ENCODE measurements at places on chromosomes 6 and 20.
A peak's percentile ranks its signal among the peaks of the same experiment; 100 is the strongest.

DNA sequence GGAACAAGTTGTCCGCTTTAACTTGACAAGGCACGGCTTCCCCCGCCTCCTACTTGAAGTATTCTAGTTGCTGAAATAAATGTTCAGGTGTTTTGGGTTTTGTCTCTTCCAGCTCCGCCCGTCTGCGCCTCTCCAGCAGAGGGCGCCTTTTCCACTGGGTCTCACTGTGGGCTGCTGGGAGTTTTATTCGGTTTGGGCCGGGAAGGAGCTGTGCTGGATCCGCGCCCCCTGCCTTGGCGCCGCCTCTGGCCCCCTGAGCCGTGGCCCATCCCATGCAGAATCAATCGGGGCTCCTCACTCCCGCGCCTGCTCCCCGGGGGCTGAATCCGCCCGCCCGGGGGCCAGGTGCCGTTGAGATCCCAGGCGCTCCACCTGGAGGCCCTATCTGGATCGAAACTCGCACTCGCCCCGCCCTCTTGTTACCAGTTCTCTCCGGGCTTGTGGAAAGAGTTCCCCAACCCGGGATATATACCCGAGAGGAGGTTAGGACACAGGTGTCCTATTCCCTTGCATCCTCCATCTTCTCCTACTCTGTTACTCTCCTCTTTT, 51.0 kb upstream of the TCF21 start:
- DNase-seq = no peak

DNA sequence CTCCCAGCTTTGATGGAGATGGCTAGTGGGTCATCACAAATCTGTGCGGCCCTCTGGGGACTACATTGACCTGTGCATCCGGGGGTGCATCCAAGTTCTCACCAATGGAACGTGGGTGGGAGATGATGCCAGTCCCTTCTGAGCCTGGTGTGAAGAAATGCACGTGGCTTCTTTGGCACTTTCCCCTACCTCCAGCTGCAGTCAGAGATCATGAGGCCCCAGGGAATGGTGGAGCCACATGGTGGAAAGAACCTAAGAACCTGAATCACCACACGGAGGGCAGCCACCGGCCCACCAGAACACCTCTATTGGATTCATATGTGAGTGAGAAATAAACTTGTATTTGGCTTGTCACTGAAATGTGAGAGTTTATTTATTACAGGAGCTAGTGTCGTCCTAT, 9.9 kb upstream of the CDKN1A start:
- no peak for DNase-seq

DNA sequence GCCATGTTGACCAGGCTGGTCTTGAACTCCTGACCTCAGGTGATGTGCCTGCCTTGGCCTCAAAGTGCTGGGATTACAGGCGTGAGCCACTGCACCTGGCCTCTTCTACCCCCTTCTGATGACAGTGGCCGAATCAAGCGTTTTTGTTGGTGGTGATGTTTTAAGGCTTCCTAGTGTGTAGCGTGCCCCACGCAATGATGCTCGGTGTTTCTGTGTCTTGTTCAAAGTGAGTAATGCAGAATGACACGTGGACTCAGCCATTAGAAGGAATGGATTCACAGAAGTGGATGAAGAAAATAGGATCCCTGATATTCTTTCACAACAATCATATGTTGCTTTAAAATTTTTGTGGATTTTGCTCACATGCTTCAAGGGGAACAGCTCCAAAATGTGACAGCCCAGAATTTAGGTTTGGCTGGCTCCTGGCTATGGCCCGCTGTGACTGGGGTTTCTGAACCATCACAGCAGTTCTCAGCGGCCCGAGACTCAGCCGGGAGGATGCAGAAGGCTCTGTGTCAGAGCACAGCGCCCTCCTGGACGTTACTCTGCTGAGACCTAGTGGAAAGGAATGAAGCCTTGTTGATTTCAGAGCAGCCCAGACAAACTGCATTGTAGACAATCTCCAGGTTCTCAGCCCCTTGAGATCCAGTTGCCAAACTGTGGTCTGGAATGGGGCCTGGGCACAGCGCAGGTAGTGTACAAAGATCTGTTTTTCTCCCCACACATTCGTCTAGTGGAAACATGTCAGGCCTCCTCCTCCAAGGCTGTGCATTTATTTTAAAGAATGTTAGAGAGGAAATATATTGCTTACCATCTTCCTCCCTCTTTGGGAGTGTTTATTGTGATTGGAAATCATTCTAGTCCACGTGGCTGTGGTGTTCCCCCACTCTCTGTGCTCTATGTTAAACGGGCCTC, 57.6 kb upstream of the TIAM2 start:
- no peak for DNase-seq

GRCh38 chr6:31083742-31084354, 28.5 kb downstream of the C6orf15 start:
- DNase-seq = no peak

DNA sequence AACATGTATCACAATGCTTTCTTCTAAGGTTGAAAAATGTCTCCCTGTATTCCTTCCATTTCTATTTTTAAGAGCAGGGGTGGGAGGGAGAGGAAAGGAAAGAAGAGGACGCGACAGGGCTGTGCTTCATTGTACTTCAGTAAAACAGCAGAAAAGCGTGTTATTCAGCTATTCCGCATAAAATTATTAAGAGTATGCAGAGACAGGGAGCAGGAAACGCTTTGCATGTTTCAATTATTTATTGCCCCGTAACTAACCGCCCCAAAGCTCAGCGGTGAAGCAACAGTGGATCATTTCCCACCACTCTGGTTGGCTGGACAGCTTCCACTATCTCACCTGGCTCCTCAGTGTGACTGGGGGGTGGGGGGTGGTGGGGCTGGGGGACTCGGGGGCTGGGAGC, 188.9 kb downstream of the TTLL2 start:
- no peak for DNase-seq

- DNase-seq = no peak
Observed at GRCh38 chr6:105326833-105327770, 75.8 kb downstream of the PREP start.

- no peak for DNase-seq
Observed at GRCh38 chr6:128676456-128676855, 156.1 kb upstream of the PTPRK start.

DNA sequence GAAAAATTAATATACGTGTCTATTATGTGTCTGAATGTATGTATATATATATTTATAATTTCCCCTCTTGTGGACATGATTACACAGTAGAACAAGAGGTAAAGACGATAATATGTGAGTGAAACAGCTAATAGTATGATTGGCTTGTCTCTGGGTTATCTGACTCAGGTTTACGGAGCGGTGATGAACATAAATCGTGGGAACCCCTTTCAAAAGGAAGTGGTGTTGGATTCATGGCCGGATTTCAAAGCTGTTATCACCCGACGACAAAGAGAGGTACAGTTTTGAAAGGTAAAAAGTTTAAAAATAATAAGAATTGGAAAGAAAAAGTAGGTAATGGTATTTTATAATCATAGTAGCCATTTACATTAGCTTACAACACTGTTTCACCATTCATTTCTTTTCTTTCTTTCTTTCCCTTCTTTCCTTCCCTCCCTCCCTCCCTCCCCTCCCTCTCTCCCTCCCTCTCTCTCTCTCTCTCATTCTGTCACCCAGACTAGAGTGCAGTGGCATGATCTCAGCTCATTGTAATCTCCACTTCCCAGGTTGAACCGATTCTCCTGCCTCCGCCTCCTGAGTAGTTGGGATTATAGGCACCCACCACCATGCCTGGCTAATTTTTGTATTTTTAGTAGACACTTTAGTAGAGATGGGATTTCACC, 15.9 kb downstream of the GLYATL3 start:
- DNase-seq = no peak

- no peak for DNase-seq
Observed at GRCh38 chr6:142443532-142443931, 141.7 kb downstream of the ADGRG6 start.

- no peak for DNase-seq
Observed at GRCh38 chr6:126535595-126535994, 195.7 kb downstream of the CENPW start.

DNA sequence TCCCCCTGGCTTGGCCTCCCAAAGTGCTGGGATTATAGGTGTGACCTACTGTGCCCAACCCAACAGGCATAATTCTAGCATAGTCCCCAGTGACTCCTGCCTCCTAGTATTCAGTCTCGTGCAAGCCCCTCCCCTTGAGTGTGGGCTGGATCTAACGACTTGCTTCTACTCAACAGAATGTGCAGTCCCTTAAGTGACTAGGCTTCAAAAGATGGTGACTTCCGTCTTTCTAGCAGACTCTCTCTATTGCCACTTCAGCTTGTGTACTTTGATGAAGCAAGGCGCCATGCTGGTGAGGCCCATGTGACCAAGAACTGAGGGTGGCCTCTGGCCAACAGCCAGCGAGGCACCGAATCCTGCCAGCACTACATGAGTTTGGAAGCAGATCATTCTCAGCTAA, 109.6 kb upstream of the TRAF3IP2 start:
- peak; percentile 30 for DNase-seq

- no peak for DNase-seq
Observed at GRCh38 chr6:4896401-4896800, 107.4 kb downstream of the RPP40 start.

GRCh38 chr6:1321738-1322137, 9.8 kb downstream of the FOXQ1 start:
- no peak for DNase-seq

DNA sequence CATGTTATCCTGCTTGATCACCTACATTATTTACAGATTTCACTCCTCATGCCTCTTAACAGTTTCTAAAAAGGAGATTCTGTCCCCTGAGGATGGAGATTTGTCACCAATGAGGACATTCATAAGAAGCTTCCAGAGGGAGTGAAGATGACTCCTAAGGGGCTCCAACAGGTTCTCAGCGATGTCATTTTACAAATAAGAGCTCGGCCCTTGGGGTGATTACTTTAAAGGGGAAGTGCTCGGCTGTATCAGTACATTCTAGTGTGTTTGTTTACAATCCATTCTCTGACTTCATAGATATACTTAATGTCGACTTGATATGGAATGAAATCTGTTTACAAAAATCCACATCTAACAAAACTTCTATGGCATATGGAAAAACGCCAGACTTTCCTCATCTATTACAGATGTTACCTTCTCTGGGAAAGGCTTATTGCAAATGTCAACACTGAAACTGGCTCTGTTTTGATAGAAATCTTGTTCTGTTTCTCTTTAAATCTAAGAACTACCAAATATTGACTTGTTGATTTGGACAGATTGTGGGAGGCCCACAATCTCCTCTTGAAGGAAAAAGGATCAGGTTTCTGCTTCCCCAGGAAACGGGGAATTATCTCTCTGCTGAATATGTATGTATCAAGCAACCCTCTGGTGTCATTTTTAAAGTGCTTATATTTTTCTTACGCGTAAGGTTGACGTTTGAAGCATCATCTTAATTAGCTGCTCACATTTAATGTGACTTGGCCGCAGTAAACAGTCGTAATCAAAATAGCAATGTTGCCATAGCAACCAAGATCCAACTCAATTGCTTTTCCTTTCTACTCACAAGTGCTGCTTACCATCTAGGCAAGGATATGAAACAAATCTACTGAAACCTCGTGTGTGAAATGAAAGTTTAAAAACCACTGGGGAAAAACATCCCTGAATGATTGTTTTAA, 95.7 kb downstream of the SHLD1 start:
- DNase-seq = peak; percentile 40

DNA sequence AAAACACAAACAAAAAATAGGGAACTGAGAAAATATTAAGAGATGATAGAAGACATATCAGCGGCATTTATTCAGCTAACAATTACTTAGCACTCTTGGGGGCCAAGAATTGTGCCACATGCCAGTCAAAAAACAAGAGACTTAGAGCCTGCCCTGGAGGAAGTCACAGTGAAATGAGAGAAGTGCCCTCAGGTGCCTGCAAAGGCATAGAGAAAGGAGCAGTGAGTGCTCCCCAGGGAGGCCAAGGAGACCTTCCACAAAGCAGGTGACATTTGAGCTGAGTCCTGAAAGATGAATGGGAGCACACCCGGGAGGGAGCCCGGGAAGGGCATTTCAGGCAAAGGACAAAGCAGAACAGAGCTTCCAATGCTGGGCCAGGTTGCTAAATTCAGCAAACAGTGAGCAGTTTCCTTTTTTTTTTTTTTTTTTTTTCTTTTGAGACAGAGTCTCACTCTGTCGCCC, 184.7 kb upstream of the JARID2 start:
- DNase-seq = no peak

DNA sequence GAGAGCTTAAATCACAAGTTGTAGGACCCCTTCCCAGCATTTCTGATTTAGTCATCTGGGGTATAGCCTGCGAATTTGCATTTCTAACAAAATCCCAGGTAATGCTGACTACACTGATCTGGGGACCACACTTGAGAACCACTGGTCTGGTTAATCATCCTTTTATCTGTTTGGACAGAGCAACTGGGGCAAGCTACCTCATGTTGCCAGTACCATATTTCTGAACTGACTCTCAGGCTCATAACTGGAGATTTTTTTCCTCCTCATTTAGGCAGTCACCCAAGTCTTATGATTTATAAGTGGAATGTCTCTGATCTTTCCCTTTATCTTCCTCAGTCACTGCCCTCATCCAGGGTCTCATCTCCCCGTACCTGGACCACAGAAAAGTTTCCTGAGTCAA, 12.0 kb upstream of the GTF3C6 start:
- no peak for DNase-seq

DNA sequence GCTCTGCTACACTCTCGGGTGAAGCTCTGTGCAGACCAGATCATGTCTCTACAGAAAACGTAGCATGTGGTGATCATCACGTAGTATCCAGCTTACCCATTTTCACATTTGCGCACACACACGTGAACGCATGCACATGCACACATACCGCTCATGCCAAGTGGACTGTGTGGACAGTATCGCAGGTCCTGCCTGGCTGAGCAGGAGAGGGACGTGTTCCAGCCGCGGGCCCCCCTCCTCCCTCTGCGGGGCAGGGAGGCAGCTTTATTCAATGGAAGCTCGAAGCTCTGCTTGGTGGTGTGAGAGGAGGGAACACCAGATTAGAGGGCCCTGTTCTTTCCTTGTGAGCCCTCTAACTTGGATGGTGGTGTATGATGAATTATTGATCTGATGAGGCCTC, 51.1 kb downstream of the CDH26 start:
- DNase-seq = no peak

DNA sequence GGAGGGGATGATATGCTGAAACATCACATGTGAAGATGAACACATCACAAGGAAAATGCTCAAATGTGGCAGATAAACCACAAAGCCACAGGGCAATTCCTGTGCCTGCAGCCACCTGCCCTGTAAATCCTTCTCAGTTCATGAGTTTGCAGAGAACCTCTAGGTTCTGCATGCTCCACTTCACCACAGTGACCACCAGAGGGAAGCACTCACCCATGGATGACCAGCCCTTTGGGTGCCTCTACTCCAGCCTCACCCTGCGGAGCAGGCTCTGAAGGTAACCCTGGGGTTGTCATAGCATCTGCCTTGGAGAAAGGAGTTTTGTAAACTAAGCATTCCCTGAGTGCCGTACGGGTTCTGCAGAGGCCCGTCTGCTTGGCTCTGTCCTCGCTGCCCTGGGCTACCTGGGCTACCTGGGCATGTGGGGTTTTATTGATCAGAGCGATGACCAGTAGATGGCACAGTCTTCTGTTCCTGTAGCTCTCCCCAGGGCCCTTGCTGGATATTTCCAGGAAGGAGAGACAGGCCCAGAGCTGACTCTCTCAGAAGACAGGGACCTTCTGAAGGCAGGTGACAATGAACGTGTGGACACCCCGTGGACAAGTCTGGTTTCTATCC, 31.7 kb upstream of the CST1 start:
- no peak for DNase-seq

- no peak for DNase-seq
Observed at GRCh38 chr6:13733178-13733887, 21.7 kb upstream of the RANBP9 start.
